ENCODE measurements at places on chromosomes 2 and 18. TPM values are rescaled to one million over a fixed set of nuclear protein-coding genes. Genes with fewer than 3 reads are reported as not detected.

MPP4 gene
- total RNA-seq: 0.27 TPM

AGXT gene
- not detected for total RNA-seq

LOXL3 gene
- total RNA-seq: 9.2 TPM

C2orf78 gene
- not detected for total RNA-seq

DNA sequence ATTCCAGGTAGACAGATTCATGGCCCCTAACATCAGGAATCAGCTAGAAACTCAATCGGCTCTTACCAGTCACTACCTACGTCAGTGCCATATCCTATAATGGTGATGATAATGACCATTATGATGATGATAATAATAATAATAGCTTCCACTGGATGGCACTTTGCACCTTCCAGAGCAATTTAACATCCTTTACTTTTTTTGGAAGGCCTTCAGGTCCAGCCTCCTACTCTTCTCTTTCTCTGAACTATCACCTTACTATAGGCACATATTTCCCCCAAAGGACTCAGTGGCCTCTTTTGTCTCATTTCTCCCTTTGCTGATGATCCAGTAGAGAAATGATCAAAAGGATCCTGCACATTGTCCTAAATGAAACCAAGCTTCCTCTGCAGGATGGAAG, 56.0 kb downstream of the BCL11A start:
- DNase-seq: no peak

GRCh38 chr2:86492048-86492453, 50.9 kb downstream of the KDM3A start:
- no peak for DNase-seq

DNA sequence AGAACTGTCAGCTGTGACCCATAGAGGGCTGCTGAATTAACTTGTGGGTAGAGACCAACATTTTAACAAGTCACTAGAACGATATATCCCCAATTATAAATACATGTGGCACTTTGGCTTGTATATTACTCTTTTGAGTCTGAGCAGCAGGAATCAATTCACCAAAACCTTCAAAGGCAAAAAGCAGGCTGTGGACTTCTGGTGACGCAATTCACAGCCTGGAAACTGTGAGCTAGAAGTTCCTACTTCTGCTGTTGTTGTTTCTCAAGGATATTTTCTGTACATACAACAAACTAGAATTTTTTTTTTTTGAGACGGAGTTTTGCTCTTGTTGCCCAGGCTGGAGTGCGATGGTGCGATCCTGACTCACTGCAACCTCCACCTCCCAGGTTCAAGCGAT, 37.3 kb downstream of the PTCD3 start:
- no peak for DNase-seq

- DNase-seq: no peak
Observed at GRCh38 chr2:227813562-227814353, at the start of gene CCL20. CCL20 (plus strand) TSS chr2:227813842; CDS start chr2:227813912, 70 bp downstream.

DNA sequence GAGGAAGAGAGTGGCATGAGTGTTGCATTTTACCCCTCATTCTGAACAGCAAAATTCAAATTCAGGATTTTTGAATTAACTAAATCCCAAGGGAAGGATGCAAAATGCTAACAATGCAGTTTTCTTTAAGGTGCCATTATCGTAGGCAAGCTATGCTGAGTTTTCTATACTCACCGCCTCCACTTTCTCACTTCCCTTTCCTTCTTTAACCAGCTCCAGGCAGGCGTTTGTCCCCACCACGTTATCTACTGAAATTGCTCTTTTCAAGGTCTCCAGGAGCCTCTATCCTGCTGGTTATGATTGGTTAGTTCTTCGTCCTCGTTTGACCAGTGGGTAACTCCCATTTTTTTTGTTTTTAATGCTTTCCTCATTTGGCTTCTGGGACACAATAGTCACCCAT, 1.8 kb upstream of the CPO start:
- DNase-seq: no peak

DNA sequence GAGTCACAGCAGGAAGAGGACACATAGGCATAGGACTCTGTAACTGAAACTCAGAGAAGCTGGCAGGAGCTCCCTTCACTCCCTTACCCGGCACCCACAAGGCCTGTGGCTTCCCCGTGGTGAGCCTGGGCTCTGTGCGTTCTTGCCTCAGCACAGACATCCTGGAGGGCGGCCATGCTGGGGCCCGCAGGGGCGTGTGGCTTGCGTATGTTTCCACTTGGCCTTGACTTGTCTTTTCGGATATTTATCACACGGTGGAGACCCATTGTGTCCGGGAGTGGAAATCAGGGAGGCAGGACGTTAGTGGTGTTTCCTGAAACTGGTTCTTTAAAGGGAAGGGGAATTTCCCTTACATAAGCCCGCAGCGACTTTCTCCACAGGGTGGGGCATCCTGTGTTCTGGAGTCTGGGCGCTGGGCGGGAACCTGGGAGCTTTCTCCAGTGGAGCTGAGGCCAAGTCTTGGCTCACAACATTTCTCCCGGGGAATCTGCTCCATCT, 49.9 kb upstream of the EML6 start:
- DNase-seq: peak; percentile 87

DNA sequence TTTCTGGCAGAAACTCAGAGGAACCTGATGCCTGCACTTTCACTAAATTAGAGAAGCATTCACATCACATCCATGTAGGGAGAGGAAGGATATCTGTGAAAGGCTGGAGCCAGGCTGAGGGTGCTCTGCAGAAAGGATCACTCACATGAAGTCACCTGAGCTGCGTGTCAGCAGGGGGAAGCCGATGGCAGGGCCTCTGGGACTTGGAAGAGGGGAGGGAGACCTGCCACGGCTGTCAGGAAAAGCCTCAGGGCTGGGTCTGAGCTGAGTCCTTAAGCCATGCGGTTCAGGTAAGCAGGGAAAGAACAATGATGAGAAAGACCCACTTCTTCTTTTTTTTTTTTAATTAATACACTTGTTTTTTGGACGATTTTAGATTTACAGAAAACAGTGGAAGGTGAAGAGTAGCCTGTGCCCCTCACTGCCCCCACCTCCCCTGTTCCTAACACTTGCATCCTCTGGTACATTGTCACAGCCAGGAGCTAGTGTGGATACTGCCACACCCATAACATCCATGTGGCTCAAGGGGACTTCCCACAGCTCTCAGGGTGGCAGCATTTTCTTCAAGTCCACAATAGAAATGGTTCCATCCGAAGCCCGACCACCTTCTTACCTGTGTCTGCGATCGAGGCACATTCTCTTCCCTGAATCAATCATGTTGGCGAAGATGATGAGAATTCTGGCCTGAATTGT, 156.5 kb upstream of the TPO start:
- DNase-seq: no peak

GRCh38 chr2:85777441-85777861, 23.7 kb downstream of the ATOH8 start:
- DNase-seq: peak; percentile 74

GRCh38 chr2:44715671-44716081, 225.8 kb upstream of the SIX3 start:
- DNase-seq: no peak

DNA sequence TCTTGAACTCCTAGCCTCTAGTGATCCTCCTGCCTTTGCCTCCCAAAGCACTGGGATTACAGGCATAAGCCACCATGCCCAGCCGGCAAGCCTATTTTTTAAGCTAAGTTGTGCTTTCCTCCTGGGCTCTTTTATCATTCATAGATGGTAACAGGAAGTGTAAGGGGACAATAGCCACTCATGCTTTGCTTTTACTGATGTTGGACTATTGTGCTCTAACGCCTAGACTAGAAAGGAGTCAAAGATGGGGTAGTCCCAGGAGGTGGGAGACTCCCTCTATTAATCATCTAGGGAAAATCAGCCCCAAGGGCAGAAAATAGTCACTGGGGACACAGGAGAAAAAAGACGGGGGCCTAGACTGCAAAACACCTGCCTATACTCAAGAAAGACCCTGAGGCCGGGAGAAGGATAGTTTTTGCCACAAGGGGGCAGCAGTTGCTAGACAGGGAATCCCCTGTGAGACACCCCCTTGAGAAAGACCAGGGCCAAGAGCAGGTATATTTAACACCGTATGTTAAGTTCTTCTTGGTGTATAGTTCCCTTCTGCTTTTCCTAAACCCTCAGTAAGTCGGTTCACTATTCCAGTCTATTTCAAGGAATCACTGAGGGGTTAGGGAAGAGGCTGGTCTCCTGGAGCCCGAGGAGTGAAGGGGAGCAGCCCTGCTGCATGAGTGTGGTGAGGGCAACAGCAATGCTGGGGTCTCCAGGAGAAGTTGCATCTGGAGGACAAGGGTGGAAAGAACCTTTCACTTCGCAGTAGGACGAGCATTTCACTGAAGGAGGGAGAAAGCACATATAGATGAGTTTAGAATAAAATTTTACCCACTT, 2.1 kb upstream of the CXCR1 start:
- peak; percentile 77 for DNase-seq

DNA sequence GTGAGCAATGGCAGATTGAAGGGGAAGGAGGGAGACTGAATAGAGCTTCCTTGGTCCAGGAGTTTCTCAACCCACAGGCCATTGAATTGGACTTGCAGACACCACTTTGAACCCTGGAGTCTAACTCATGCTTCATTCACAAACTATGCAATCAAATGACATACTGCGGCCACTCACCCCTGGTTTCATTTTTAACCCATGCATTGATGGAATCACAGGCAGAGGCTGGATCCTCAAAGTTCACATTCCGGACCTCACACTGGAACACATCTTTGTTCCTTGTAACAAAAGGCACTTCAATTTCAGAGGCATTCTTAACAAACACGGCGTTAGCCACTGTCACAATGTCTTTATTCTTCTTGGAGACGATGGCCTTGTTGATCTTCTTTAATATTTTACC, 40.7 kb downstream of the MRPL44 start:
- no peak for DNase-seq

- DNase-seq: no peak
Observed at GRCh38 chr2:147485210-147485851, 359.5 kb upstream of the ACVR2A start.

- DNase-seq: no peak
Observed at GRCh38 chr18:57208047-57208446, 61.2 kb downstream of the BOD1L2 start.

- no peak for DNase-seq
Observed at GRCh38 chr2:238501311-238501710, 74.6 kb downstream of the ASB1 start.

DNA sequence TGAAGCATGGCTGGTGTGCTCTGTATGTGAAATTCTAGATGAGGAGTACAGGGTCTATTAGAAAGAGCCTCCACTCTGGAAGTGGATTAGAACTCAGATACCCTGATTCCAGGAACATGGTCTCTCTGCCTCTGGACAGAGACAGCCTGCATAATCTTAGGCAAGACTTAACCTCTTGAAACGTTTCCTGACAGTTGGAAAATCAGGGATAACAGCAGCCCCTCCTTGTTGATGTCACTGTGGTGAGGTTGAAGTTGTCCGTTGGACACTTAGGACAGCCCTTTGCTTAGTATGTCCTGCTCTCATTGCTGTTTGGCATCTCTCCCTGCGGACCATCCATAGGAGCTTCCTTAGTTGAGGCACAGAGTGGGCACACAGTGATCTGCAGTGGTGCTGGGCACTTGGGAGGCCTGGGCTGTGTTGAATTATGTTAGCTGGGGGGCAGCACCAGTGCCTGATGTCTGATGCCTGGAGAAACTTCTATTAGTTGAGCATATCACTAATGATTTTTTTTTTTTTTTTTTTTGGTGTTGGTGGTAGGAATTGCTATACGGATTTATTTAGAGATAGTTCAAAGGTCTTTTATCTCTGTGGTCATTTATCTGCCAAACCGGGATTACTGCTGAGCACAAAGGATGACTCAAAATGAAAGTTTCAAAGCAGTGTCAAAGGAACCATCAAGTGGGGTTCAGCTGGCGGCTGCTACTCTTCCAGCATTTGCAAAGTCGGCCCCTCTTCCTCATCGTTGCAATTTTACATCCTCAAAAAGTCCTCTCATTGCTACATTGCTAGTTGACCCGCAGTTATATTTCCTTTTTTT, 28.8 kb downstream of the SETBP1 start:
- no peak for DNase-seq

DNA sequence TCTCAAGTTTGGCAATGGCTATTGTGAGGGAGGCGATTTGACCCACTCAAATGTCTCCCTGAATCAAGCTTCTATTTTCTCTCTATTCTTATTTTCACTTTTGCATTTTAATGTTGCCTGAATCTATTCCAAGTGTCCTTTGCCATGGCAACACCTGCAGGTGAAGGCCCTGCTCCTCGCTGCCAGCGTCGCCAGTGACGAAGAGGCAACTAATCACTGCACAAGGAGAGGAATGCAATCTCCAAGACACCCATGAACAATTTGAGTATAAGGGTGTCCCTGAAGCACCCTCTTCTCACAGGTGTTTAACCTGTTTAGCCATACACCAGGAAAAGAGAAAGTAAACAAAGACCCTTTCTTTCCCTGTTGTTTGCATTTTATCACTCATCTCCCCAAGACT, 165.6 kb upstream of the VRK2 start:
- DNase-seq: no peak

GAD1 gene
- 0.36 TPM for total RNA-seq

- no peak for DNase-seq
Observed at GRCh38 chr2:181124497-181124896, 144.1 kb downstream of the UBE2E3 start.

DNA sequence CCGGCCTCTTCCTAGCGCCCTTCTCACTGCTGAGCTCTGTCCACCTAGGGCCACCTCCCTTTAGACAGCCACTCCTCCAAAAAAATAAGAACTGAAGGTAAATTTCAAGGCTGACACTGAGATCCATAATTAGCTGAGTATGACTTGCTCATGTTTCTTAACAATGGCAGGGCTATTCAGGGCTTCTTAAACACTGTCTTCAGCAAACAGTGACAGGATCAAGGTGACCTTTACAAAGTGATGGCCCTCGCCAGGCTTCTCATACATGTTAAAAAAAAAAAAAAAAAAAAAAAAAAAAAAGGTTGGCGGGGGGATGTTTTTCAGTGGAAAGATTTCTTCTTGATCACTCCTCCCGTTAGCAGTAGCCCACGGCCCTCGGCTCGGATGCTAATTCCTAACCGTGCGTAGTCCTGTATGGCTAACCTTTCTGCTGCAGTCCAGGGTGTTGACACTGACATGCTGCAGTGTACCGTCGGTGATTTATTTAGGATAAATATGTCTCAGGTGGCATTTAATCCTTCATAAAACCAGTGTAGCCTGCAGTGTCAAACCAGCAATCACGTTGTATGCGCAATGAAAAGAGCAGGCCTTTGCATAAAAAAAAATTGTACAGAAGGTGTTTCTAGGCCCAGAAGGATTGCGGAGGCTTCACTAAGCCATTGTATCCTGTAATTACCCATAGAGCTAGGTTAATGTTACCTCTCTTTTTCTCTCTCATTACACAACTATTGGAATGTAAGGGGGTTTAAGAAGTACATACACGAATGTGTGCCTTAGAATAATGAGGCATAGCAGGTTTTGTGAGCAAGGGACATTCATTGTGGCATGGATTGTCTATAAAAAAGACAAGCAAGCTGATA, 142.7 kb downstream of the PTGR3 start:
- no peak for DNase-seq

- no peak for DNase-seq
Observed at GRCh38 chr2:23746141-23746863, 180.6 kb downstream of the ATAD2B start.

GREB1 gene
- 6.5 TPM for total RNA-seq

GRCh38 chr2:19801367-19802080, 100.3 kb downstream of the TTC32 start:
- peak; percentile 66 for DNase-seq
